Uterus (tissue), 4 donors: ENCODE measurements at places on chromosomes 7 and 10. TPM values are rescaled to one million over a fixed set of nuclear protein-coding genes. Genes with fewer than 3 reads are reported as not detected.

DNA sequence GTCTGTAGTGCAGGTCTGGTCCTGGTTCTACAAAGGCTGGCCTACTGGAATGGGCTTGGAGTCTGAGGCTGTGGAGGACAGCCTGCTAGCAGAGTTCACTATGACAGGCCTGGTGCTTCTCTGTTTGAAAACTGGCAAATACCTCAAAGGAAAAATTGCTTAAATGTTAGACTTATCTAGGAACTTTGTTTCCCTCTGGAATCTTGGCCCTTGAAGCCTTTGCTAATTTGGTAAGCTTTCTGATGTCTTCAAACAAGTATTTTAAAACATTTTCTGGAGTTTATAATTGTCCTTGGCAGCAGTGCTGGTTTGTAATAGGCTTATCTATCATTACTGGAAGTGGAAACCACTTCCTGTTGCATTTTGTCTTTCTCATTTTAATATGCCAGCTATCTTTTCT lies 139.7 kb downstream of the TMEM26 start:
- H3K4me1 ChIP-seq = no peaks in the 10 kb centered on the region
- no peaks in the 10 kb centered on the region for H3K36me3 ChIP-seq
- H3K27ac ChIP-seq = no peak overlapping the region
- DNase-seq = no peak

- no peaks in the 10 kb centered on the region for H3K4me1 ChIP-seq
- H3K36me3 ChIP-seq = no peaks in the 10 kb centered on the region
- DNase-seq = no peak
Observed at GRCh38 chr10:79349766-79350406, 2.6 kb downstream of the PPIF start.

The PSPH gene
- 4.5 TPM for total RNA-seq

The GNGT1 gene
- total RNA-seq = not detected

DNA sequence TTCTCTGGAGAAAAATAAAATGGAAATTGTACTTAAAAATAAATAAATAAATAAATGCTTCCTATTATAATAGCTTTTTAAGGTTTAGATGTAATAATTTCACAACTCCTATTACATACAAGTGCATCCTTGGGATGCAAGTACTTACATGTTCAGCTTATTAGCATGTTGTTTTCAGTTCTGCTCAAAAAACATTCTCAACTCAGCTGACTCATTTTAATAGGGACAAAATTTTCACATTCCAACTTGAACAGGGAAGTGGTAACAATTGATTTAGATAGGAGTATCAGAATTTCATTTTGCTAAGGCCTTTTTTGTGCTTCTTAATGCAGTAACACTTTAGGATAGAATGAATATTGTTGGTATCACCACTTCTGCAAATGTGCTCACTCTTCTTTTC lies 16.7 kb upstream of the PAPSS2 start:
- H3K4me1 ChIP-seq = no peaks in the 10 kb centered on the region
- no peak overlapping the region for H3K27ac ChIP-seq
- H3K36me3 ChIP-seq = no peaks in the 10 kb centered on the region
- no peaks in the 10 kb centered on the region for H3K27me3 ChIP-seq
- DNase-seq = no peak

GRCh38 chr10:100020886-100021253 lies 11.1 kb upstream of the DNMBP start:
- DNase-seq = no peak
- H3K4me1 ChIP-seq = no peaks in the 10 kb centered on the region
- H3K27me3 ChIP-seq = no peaks in the 10 kb centered on the region
- H3K36me3 ChIP-seq = no peaks in the 10 kb centered on the region
- H3K4me3 ChIP-seq = no peak overlapping the region
- no peak overlapping the region for H3K27ac ChIP-seq

GRCh38 chr10:43069579-43069978 lies 7.3 kb upstream of the RET start:
- H3K4me3 ChIP-seq = no peak overlapping the region
- H3K36me3 ChIP-seq = no peaks in the 10 kb centered on the region
- no peaks in the 10 kb centered on the region for H3K27me3 ChIP-seq

DNA sequence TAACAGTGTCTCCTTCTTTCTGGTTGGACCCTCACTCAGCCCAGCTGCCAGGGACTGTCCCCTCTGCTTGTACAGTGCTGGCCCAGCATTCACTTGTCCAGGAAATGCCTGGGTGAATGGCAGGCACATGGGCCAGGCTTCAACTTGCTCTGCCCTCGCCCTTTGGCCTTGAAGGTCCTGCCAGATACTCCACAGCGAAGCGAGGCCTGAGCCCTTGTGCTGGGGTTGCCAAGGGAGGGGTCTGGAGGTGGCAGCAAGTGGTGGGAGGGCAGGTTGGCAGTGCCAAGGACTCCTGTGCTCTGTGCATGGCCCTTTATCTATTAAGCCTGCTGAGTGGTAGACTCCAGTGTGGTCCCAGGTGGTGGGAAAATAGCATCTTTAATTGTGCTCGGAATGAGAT lies 75.7 kb downstream of the CDH23 start:
- H3K36me3 ChIP-seq = no peaks in the 10 kb centered on the region
- H3K4me3 ChIP-seq = no peak overlapping the region
- no peaks in the 10 kb centered on the region for H3K27me3 ChIP-seq
- DNase-seq = no peak
- H3K4me1 ChIP-seq = peaks cover 10% of the 10 kb centered on the region

GRCh38 chr7:34612661-34613060 lies 45.4 kb upstream of the NPSR1 start:
- H3K27me3 ChIP-seq = no peaks in the 10 kb centered on the region

DNA sequence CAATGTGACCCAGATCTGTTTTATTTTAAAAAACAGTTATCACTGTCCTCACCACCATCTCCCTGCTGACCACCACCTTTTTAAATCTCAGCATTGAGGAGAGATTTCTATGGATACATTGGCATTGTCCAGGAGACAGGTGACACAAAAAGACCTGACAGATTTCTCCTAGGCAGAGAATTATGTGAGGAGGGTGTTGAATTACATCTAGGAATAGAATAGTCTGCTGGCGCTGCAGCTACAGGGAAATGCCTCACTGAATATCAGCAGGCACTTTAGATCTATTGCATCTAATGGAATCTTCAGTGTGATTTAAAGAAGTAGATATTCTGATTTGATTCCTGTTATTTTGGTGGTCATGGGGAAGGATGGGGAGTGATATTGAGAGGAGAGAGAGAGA lies 593.5 kb downstream of the NRG3 start:
- no peak overlapping the region for H3K4me3 ChIP-seq
- no peaks in the 10 kb centered on the region for H3K4me1 ChIP-seq
- H3K36me3 ChIP-seq = no peaks in the 10 kb centered on the region
- DNase-seq = no peak
- H3K27ac ChIP-seq = no peak overlapping the region

The CHST15 gene
- 9.7 TPM for total RNA-seq

DNA sequence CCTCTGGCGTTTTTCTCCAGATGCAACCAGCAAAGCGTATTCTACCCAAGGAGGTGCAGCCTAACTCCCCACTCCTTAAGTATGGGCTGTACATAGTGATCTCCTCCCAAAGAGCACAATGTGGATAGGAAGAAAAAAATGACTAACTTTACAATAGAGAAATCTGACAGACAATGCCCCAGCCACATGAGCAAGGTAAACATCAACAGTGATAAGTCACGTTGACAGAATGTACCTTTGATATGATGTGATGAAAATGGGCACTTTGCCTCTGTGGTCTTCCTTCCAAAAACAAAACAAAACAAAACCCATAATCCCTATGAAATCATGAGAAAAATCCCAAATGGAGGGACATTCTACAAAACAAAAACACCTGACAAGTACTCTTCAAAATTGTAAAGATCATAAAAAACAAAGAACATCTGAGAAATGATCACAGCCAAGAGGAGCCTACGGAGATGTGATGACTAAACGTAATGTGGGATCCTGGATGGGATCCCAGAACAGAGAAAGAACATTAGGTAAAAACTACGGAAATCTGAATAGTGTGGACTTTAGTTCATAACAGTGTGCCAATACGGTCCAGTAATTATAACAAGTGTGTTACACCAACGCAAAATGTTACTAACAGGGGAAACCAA lies 50.6 kb downstream of the ABLIM1 start:
- no peak overlapping the region for H3K4me3 ChIP-seq
- H3K4me1 ChIP-seq = no peaks in the 10 kb centered on the region
- H3K27me3 ChIP-seq = no peaks in the 10 kb centered on the region
- no peaks in the 10 kb centered on the region for H3K36me3 ChIP-seq

The GNAI1 gene
- 17.2 TPM for total RNA-seq
